ENCODE measurements at places on chromosomes 12 and 14.

DNA sequence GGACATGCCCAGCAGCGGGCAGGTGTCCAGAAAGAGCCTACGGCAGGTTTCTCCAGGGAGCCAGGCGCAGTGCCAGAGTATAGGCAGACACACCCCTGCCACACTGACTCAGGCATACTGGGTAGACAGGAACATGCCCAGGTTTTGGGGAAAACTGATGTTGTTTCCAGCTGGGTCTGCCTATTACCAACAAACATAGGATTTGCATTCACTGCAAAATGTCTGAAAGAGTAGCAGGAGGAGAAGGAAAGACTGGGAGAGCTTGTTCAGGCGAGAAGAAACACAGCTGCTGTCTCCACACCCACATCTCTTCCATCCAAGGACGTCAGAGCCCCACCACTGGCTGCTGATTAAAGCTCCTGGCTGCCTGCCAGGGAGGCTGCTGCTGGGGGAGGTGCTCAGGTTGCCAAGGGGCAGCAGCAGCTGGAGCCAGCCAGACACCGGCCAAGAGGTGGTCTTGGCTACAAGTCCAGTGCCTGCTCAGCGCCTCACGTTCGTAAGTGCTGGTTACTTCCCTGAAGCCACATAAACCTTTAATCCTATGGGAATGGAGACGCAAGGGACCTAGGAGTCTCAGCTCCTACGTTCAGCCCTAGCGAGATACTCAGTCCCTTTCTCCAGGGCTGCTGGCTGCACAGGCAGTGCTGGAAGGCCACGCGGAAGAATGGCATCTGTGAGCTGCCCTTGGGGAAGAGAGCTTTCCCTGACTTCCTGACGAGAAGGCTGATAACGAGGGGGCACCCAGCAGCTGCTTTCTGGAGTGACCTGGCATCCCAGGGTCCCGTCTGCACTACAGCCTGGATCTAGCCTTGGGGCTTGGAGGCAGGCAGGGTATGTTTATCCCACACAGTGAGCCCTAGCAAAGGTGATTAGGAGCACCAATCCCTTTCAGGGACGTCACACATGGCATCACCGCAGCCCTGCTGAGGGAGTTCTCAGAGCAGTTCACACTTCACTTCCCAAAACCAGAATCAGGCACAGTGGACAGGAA is 58.1 kb downstream of the PLEKHG3 start:
- DNase-seq: peak; percentile 53

DNA sequence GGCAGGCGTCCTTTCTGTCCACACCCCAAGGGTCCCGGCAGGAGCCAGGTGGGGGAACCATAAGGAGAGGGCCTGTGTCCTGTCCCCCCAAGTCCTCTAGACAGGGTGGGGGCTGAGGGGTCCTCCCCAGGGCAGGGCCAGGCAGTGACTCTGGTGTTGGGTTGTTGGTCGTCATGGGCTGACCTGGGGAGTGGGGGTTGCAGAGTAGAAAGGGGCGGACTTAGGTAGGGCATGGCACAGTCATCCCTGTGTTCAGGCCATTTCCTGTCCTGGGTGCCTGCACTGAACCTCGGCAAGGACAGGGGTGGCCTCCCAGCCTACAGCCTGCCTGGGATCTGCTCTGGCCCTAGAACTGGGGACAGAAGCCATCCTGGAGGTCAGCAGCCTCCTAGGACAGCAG is 356.2 kb downstream of the TMEM121 start:
- DNase-seq: no peak

DNA sequence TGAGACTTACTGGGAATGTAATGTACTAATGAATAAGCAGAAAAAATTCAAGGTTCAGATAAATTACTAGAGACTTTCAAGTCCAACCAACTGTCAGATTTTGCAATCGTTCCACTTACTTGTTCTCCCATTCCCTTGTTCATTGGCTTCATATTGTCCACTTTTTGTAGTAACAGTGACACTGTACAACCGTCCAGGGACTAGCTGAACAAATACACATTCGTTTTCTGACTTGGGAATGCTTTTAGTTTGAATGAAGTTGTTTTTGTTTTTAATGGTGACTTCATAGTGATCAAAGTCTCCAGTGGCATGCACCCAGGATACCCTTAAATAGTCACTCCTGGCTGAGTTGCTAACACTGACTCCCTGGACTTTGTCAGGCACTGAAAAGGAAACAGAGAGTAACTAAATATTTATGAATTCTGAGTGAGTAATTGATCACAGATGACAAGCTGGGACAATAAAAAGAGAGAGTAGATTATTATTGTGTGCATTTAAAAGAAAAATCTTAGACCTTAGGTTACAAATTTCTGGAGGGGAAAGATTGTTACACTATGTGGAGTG is 65.4 kb downstream of the PTPRB start:
- no peak for DNase-seq

DNA sequence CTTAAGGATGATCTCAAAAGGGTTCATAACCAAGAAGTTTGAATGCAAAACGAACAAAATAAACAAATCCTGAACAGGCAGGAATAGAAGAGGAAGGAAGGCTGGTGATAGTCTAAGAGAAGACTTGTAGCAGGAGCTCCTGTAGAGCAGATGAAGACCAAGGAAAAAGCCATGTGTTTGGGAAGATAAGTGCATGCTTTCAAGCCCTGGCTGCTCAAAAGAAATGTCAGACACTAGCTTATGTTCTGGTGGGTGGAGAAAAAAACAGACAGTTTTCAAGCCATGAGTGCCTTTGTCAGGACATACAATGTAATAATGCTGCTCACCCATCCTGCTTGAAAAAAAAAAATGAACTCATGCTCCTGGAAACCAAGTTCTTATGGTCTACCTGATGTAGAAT is 27.4 kb downstream of the TAOK3 start:
- no peak for DNase-seq
